ENCODE measurements at places on chromosomes 12 and 14.

DNA sequence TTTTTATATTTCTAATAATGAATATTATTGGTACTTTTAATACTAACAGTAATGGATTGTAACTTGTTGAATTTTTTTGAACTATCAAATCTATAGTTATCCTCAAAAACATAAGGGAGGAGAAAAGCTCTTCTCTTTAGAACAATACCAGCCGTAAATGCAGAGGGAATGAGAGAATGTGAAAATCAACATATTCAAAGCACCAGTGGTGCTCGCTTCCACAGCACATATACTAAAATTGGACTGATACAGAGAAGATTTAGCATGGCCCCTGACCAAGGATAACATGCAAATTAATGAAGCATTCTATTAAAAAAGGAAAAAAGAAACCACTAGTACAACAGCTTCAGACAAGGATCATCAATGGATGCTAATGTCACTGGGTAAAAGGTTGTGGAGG, 15.8 kb downstream of the R3HDM2 start:
- DNase-seq: no peak

DNA sequence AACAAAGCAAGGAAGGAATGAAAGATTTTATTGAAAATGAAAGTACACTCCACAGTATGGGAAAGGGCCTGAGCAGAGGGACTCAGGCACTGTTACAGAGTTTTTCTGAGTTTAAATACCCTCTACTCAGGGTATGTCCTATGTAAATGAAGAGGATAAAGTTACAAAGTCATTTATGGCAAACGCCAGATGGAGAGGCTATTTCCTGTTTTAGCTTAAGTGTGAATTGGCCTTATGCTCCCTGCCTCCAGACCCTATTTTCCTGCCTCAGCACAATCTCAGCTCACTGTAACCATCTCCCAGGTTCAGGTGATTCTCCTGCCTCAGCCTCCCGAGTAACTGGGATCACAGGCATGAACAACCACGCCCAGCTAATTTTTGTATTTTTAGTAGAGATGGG, 6.8 kb upstream of the PHC1 start:
- no peak for DNase-seq

GRCh38 chr12:24116548-24116947, 167.1 kb upstream of the SOX5 start:
- DNase-seq: no peak

DNA sequence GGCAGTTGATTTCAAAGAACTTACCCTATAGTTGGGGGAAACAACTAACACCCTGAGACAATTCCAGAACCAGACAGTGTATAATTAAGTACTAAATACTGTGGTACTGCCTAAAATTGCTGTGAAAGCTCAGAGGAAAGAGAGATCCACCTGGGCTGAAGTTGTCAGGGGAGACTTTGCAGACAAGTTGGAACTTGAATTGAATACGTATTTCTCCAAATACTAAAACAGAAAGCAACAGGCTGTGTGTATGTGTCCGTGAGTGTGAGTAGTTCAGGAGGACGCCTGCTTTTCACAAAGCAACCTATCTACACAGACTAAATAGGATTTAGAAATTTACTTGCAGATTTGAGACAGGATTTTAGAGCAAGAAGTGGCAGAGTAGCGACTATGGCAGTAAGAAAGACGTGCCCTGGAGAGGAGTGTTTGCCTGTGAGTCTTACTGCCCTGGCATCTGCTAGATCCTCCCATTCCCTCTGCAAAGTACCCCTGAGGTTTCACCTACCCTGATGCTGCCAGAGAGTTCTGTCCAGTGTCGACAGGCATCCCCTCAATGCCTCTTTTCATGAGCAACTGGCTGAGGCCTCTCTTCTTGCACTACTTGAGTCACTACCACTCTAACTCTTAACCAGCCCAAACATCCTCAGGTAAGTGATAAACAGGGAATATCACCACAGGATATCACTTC, 37.4 kb upstream of the BMP4 start:
- no peak for DNase-seq

GRCh38 chr12:2057041-2057794, 4.4 kb downstream of the CACNA1C start:
- DNase-seq: no peak

All from suprapubic skin (tissue), 4 donors.